ENCODE measurements at places on chromosomes 2 and 18. TPM values are rescaled to one million over a fixed set of nuclear protein-coding genes. Genes with fewer than 3 reads are reported as not detected.

CCBE1 gene
- 3.2 TPM for total RNA-seq

COL4A3 gene
- total RNA-seq: 4.4 TPM

PREPL gene
- total RNA-seq: 86.1 TPM

MFSD2B gene
- 0.16 TPM for total RNA-seq

CDK5R2 gene
- not detected for total RNA-seq

DNAJC27 gene
- 10.1 TPM for total RNA-seq

HOXD3 gene
- not detected for total RNA-seq

CLK1 gene
- total RNA-seq: 42.8 TPM

ANKRD62 gene
- total RNA-seq: not detected

CNRIP1 gene
- total RNA-seq: 8.0 TPM

GPBAR1 gene
- total RNA-seq: 1.5 TPM

SEPTIN10 gene
- total RNA-seq: 55.4 TPM

FLACC1 gene
- total RNA-seq: 11.8 TPM

GRHL1 gene
- total RNA-seq: 0.69 TPM

ARHGAP15 gene
- 7.0 TPM for total RNA-seq

CROCC2 gene
- total RNA-seq: not detected

RFTN2 gene
- total RNA-seq: 5.6 TPM

RESP18 gene
- not detected for total RNA-seq

NMUR1 gene
- 0.41 TPM for total RNA-seq

OSBPL1A gene
- 82.8 TPM for total RNA-seq

COLEC11 gene
- total RNA-seq: 4.9 TPM

DOCK10 gene
- 1.6 TPM for total RNA-seq

DUSP2 gene
- total RNA-seq: 0.82 TPM

IL18R1 gene
- total RNA-seq: 1.8 TPM

DES gene
- total RNA-seq: 15,954 TPM

ANKRD30B gene
- not detected for total RNA-seq
